K562 (cell line): ENCODE measurements at places on chromosomes 7 and 10. TPM values are rescaled to one million over a fixed set of nuclear protein-coding genes. Genes with fewer than 3 reads are reported as not detected.

The WNT2 gene
- polyA plus RNA-seq: not detected in 2 replicates

The CHAT gene
- not detected in 2 replicates for polyA plus RNA-seq

The OR6V1 gene
- polyA plus RNA-seq: not detected in 2 replicates

The FEZF1 gene
- polyA plus RNA-seq: not detected in 2 replicates

The SPAM1 gene
- not detected in 2 replicates for polyA plus RNA-seq

The DLX5 gene
- not detected in 2 replicates for polyA plus RNA-seq

The MPLKIP gene
- polyA plus RNA-seq: 121 and 127 TPM in 2 replicates

The FGL2 gene
- polyA plus RNA-seq: not detected in 2 replicates

The CALHM3 gene
- not detected in 2 replicates for polyA plus RNA-seq

The PRPS1L1 gene
- polyA plus RNA-seq: 0.08 TPM in 1 of 2 replicates, not detected in the other

The FAM107B gene
- polyA plus RNA-seq: 1.1 and 1.4 TPM in 2 replicates

The DNAJC12 gene
- 54.4 and 74.3 TPM in 2 replicates for polyA plus RNA-seq

The GIMAP1 gene
- polyA plus RNA-seq: 0.04 TPM in 1 of 2 replicates, not detected in the other

The CHST15 gene
- polyA plus RNA-seq: 0.04 and 0.23 TPM in 2 replicates

The GPR15LG gene
- polyA plus RNA-seq: not detected in 2 replicates

The FAM25A gene
- polyA plus RNA-seq: not detected in 2 replicates

The ATP5F1C gene
- polyA plus RNA-seq: 557 and 719 TPM in 2 replicates

The TEX47 gene
- polyA plus RNA-seq: not detected in 2 replicates

The OR2F1 gene
- polyA plus RNA-seq: not detected in 2 replicates

The FAM25G gene
- polyA plus RNA-seq: not detected in 2 replicates

The LRRC18 gene
- not detected in 2 replicates for polyA plus RNA-seq

The GRID2IP gene
- not detected in 2 replicates for polyA plus RNA-seq
